ENCODE measurements at places on chromosomes 3 and 15.
A peak's percentile ranks its signal among the peaks of the same experiment; 100 is the strongest.

DNA sequence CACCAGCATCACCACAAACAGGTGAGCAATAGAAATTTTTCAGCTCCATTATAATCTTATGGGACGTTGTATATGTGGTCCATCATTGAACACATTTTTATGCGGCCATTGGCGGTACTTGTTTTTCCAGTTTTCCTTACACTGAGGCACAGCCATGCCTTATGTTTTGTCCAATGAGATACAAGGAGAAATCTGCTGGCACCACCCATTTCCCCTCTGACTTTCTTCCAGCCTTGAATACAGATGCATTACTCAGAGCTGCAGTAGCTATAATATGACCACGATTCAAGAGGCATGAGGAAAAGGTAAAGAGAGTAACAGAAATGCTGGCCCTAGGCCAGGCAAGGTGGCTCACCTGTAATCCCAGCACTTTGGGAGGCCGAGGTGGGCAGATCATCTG is 9.0 kb upstream of the PIK3R4 start:
- DNase-seq: no peak

DNA sequence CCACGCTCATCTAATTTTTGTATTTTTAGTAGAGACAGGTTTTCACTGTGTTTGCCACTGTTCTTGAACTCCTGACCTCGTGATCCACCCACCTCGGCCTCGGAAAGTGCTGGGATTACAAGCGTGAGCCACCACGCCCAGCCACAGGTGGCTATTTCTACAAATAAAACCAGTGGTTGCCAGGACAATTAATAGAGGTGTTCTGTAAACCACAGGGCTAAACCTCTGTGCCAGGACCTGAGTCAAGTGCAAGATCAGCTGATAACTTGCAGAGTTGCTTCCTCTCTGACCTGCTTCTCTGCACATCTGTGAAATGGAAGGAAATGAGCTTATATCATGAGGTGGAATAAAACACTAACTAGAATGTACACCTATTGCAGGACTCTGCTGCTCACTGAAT is 72.8 kb downstream of the CD200R1L start:
- DNase-seq: no peak

DNA sequence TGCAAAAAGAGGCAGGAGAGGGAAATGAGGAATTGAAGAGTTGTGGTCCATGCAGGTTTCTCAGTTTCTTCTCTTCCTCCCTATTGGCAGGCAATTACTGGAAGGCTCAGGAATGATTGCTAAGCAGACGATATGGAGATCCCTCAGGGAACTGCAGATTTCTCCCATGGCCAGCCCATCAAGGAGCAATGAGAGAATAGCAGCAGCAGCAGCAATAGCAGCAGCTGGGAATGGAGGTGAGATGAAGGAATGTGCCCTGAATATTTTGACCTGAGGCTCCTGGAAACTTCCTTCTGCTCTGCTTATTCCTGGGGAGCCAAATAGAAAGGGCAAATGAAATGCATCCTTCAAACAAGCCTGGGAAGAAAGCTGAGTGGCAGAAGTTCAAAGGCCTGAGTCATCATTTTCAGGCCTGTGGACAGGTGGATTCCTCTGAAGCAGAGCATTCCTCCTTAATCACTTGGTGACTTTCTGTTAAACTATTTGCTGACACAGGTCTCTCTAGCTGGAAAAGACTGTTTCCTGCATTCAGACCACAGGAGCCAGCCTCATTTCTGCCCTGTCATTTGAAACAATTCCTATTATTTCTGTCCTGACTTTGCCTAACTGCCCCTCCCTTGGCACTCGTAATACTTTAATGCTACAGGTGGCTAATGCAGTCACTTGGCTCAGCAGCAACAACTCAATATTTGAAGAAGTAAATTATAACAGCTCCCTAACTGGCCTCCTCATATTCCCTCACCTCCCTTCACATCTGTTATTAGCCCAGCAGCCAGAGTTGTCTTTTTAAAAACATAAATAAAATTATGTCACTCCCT is 146.9 kb upstream of the GADL1 start:
- peak; percentile 95 for DNase-seq

- peak; percentile 95 for DNase-seq
Observed at GRCh38 chr3:185549122-185549521, 3.3 kb downstream of the LIPH start.

GRCh38 chr3:39295184-39295775 is 15.4 kb upstream of the CX3CR1 start:
- DNase-seq: no peak

GRCh38 chr15:85353516-85353915 is 26.9 kb upstream of the AKAP13 start:
- DNase-seq: no peak

GRCh38 chr3:77081240-77081661 is 41.4 kb downstream of the ROBO2 start:
- peak; percentile 90 for DNase-seq

- DNase-seq: no peak
Observed at GRCh38 chr15:26656080-26656479, 116.8 kb downstream of the GABRB3 start.

GRCh38 chr15:33234020-33234461 is 39.5 kb upstream of the FMN1 start:
- peak; percentile 76 for DNase-seq

GRCh38 chr15:90716317-90716975 is 700 bp upstream of the BLM start:
- DNase-seq: peak; percentile 8

DNA sequence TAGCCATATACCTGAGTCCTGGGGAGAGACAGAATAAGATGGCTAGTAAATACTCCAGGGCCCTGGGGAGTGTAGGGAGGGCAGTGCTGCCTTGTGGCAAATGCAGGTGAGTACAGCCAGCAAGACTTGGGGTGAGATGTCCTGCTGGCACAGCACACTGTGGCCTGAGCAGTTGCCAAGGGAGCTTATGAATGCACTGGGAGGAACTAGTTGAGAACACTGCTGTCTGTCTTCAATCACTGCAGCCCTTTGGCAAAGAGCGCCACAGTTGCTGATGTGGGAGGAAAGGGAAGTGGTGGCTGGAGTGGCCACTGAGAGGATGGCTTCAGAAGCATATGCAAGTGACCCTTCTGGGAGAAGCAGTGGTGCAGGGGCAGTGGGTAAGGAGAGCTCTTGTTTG is 264.6 kb downstream of the RORA start:
- DNase-seq: peak; percentile 35

- DNase-seq: no peak
Observed at GRCh38 chr3:18618723-18619122, 193.6 kb upstream of the SATB1 start.

GRCh38 chr3:169857811-169858210 is 11.9 kb downstream of the LRRC31 start:
- no peak for DNase-seq

GRCh38 chr3:24185738-24186384 is 240.8 kb downstream of the NR1D2 start:
- DNase-seq: peak; percentile 76

DNA sequence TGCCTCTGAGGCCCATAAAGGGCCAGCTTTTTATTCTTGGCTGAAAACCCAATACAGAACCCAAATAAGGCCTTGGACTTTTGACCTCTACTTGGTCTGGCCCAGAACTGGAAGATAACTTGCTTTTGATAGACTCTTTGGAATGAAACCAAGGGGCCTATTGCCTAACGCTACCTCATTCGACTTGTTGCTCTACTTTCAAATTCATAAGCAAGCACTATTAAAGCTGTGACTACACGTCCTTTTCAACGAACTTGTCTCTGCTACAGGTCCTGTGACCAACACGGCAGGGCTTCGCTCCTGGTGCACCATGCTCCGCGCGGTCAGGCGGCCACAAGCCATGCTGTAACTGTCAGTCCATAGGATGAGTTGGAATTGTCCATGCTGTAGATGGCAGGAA is 385.4 kb downstream of the MFSD1 start:
- no peak for DNase-seq

DNA sequence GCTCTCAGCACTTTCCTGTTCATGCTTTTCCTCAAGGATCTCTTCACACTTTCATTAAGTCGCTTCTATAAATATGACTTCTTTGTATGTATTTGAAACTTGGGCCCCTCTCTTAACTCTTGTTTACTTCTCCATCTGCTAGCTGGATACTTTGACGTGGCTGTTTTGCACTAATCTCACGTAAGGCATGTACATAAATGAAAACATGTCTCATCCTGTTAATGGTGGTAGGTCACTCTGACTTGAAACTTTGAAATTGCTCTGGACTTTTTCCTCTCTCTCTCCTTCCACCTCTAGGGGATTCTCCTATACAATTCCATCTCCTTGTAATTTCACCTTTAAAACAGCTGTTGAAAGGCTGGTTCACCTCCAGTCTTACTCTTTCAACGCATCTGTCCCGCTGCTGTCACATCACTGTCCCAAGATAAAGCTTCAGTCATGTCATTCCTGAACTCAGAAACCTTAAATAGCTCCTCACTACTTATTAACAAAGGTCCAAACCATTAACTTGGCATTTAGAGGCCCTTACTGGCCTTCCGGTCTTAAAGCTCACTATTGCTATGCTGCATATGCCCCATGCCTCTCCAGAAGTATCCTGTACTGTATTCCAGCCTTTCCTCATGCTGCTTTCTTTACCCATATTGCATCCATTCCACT is 1.2 kb downstream of the BLOC1S6 start:
- DNase-seq: peak; percentile 14

- no peak for DNase-seq
Observed at GRCh38 chr3:37645517-37646380, 215.9 kb upstream of the CTDSPL start.

- DNase-seq: peak; percentile 63
Observed at GRCh38 chr15:61459785-61460707, 230.9 kb upstream of the RORA start.

DNA sequence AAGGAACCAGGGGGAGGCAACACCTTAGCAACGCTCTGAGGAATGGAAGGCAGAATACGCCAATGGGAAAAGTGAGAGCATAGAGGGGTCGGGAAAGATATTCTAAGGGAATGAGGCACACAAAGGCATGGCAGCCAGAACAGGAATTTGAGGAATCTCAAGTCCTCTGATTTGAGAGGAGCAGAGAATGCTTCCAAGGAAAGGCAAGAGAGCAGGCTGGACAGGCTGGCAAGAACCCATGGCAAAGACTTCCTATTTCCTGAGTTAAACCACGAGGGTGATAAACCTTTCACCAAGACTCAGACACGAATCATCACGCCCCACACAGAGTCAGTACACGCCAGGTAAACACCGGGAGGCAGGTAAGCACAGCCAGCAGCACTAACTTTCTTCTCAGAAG is 109.8 kb downstream of the IGF2BP2 start:
- DNase-seq: peak; percentile 82

GRCh38 chr3:34077417-34078195 is 279.2 kb downstream of the PDCD6IP start:
- DNase-seq: peak; percentile 42

- DNase-seq: no peak
Observed at GRCh38 chr3:104388619-104389018, 978.1 kb upstream of the ALCAM start.

DNA sequence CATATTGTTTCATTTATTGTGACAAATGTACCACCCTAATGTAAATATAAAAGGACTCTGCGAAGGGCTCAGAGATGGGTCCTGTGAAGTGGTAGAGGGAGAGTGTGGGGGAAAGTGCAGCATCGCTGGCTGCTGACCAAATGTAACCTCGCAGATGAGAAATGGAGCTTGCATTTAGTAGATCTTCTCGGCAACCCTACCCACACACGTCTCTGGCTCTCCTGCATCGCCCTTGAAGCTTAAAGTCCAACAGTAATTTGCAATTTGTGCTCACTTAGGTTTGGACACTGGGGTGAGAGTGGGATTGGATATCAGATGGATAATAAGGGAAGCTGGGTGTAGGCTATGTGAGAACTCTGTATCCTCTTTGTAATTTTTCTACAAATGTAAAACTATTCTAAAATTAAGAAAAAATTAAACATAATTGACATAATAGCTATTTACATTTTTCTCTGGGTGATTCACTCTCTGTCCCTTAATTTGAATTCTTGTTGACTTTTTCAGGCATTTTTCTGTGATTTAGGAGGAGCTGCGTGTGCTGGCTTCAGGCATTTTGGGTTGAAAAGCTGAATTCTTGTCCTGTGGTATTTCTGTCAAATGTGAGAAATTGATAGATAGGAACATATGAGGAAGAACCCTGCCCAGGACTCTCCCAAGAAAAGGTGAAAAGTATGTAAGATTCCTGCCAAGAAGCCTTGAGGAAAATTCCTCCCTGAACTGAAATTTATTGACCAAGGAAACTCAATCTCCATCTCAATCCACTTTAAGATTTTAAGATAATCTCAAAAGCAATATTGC is 524.7 kb upstream of the MCTP2 start:
- no peak for DNase-seq

GRCh38 chr3:138726946-138727730 is 107.6 kb downstream of the PIK3CB start:
- peak; percentile 41 for DNase-seq

GRCh38 chr3:183698318-183698751 is 738 bp downstream of the YEATS2 start:
- DNase-seq: peak; percentile 57

DNA sequence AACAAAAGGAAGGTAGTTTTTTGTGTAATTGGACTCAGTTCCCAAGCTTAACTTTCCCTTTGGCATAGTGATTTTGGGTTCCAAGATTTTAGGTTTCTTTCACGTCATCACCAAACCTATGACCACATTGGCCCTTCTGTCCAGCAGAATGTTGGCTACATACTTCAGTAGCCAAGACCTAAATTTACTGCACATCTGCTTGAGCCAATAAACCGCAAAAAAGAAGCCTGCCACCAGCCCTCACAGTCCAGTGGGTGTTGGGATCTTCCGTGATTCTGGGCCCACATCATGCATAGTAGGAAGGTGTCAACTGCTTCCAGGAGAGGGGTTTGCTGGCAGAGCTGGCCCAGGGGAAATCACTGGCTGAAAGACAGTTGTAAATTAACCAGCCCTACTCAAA is 57.6 kb upstream of the LIPC start:
- no peak for DNase-seq

DNA sequence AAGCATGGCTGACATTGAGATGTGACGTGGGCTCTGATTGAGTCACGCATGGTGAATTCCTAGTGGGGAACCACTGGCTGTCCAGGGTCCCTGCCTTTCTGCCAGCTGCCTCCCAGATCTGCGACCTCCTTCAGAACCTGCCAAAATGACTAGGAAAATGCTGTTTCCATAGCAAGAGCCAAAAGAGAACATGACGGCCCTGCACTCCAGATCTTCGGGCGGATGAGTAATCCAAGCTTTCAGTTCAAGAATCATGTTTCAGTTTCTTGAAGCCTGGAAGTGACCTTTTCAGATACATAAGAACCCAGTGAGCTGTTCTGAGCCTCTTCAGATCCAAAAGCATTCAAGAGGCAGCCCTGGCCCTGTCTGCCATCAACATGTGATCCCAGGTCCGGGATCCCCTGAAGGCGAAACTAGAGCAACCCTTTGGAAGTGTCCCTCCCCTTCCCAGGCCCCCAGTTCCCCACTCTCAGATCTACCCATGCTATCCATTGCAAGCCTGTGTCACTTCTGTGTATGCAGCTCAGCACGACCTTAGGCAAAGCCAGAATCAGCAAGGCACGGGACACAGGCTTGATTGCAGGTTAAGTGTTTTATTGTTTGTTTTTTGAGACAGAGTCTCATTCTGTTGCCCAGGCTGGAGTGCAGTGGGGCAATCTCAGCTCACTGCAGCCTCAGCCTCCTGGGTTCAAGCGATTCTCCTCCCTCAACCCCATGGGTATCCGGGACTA is 19.7 kb downstream of the ANKRD63 start:
- DNase-seq: peak; percentile 54
